ENCODE measurements at places on chromosomes 3 and 15.

DNA sequence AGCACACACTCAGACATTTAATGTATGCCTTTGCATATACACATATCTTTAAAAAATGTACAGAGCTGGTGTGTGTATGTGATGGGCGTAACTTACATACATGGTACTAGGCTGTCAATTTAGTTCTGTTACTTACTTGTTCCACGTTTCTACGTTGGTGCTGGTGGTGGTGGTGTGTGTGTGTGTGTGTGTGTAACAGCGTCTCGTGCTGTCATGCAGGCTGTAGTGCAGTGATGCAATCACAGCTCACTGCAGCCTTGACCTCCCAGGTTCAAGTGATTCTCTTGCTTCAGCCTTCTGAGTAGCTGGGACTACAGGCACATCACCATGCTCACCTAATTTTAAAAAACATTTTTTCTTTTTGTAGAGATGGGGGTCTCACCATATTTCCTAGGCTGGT is 64.2 kb downstream of the ISG20 start:
- DNase-seq: no peak

GRCh38 chr3:69137005-69137404 is 14.6 kb upstream of the LMOD3 start:
- no peak for DNase-seq

GRCh38 chr3:54527521-54527920 is 400.3 kb downstream of the LRTM1 start:
- no peak for DNase-seq

- DNase-seq: no peak
Measured at GRCh38 chr3:196135693-196136639, 54.1 kb upstream of the TFRC start.

DNA sequence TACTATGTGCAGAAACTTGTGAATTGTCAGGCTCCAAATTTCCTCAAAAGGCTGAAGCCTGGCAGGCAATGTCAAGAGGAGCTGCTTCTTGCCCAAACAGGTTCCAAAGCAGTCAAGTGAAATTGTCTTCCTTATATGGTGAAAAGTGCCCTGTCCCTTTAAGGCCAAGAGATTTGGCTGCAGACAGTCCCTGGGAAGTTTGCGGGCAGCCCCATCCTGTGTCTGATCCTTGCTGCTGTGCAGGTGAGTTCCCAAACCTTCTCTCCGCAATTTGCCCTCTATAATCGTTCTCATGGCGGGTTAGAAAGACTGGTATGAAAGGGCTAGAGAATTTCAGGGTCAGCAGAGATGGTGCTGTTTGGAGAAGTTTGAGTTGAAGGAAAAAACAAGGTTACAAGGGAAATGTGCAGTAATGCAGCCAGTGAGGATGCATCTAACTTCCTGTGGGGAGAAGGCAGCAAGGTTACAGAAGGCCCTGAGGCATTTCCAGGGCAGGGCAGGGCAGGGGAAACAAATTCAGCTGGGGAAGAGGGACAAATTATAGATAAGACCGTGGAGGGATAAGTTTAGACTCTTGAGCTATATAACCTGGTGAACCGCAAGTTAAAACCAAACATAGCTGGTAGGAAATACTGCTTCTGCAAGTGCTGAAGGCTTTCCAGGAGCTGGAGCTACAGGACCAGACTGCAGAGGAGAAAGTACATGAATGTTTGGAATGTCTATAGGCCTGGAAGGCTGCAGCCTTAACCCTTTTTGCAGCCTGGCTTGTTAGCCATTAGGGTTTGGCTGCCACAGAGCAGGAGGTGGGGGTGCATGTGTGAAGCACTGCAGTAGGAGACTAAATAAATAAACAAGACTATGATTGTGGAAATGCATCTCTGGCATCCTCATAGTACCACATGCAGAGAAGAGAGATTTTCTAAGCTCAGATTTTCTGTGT is 256.2 kb upstream of the IL12A start:
- peak; percentile 89 for DNase-seq

DNA sequence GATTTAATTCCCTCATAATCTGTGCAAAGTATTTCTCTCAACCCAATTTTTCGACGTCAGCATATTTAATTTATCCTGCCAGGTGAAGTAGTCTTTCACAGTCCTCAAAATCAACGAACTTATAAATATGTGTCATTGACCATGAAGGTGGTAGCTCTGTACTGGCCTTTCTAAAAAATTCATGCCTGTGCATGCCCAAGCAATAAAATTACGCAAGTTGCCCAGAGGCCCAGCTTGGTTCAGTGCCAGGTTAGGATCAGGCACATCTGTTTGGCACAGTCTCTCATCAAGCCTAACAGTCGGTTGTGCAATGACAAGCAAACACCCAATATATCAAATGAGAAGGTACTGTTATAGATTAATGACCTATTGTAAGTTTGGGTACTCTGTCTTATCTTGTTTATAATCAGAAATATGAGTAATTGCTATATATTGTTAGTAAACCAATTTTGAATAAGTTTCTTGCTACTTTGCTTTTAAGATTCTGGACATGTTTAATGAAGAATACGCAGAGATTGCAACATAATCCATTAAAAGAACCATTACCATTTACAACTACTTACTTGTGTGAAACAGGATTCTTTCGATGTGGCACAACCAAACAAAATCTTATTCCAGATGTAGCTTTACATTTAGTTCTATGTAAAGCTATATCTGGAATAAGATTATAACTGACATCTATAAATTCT is 159.0 kb upstream of the IL12A start:
- DNase-seq: peak; percentile 42
